Tongue (tissue), 3 donors: ENCODE measurements at places on chromosomes 5 and 9.

- no peak for DNase-seq
These were observed 41.1 kb upstream of the PLPP6 start for GRCh38 chr9:4620881-4621555.

DNA sequence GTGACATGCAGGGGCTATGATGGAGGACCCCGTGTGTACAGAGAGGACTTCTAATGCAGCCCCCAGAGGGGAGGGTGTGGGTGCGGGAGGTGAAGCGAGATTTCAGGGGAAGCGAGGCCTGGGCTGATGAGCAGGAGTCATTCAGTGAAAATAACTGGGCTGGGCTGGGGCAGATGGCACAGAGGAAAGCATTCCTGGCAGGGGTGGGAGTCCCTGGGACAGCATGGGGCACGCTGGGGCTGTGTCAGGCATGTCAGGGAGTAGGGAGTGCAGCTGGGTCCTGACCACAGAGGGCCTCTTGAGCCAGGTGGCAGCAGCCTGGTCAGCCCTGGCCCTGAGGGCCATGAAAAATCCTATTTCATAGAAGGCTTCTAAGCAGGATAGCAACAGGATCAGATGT lies 36.6 kb downstream of the COL15A1 start:
- peak; percentile 62 for DNase-seq

DNA sequence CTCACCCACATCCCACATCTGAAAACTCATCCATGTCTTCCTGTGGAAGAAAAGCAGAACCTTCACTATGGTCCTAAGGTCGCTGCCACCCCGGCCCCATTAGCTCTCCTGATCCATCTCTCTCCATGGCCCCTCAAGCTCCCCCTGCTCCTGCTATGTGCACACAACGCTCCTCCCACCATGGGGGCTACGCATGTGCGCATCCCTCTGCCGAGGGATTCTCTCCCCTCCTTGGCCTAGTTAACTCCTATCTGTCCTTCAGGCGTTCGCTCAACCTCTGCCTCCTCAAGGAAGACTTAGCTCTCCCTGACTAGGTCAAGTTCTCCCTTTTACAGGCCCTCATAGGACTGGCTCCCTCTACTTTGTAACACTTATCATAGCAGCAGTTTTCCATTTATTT lies 9.8 kb downstream of the AKNA start:
- DNase-seq: no peak

GRCh38 chr5:94849821-94850736 lies 231.6 kb downstream of the SLF1 start:
- DNase-seq: peak; percentile 72

DNA sequence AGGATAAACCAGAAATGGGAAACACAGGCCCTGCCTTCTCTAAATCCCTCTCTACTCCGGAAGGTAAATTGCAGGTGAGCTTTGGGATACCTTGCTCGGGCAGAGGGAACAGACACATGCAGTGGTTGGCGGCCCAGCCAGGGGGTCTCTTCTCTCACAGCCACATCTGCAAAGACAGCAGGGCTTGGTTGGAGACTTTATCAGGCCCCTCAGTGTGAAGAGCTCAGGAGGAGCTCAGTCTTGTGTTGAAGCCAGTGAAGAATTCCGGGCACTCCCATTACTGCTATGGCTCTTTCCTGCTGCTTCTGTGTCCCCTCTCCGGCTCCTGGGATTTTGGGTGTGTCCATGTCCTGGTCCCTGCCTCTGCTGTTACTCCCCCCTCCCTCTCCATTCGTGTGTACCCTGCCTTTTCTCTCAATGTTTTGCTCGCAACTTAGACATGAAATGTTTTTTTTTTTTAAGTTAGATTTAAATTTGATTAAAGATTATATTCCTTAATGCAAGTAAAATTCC lies 99.8 kb downstream of the TRIO start:
- DNase-seq: no peak

- peak; percentile 29 for DNase-seq
These were observed 364.6 kb downstream of the BRINP1 start for GRCh38 chr9:119004618-119004990.
